ENCODE measurements at places on chromosomes 6 and 20.

GRCh38 chr20:64049060-64049877, at the start of gene SOX18:
Gene SOX18, minus strand, starts transcription at chr20:64049639. Its CDS starts 123 bp downstream, at chr20:64049516.
- no peak for DNase-seq

- no peak for DNase-seq
Observed at GRCh38 chr6:11126876-11127275, 15.4 kb upstream of the ERVFRD-1 start.

GRCh38 chr6:154466971-154467679, 43.4 kb downstream of the CNKSR3 start:
- DNase-seq, result no peak

DNA sequence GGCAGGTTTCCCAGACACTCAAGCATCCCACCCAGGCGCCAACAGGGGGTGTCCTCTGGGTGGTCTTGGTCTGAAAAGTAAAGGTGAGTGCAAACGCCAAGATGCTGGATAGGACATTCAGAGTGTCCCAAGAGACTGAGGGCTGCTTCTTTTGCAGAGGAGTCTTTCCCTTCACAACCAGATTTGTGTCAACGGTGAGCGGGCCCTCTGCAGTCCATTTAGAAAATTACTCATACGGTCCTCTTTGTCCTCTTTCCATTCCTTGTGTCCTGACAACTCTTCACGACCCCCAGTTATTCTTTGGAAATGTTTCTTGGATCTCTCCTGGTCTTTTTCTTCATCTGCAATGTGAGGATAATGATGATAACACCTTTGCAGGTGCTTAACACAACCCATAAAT, 257.8 kb downstream of the CDC5L start:
- DNase-seq, result no peak

DNA sequence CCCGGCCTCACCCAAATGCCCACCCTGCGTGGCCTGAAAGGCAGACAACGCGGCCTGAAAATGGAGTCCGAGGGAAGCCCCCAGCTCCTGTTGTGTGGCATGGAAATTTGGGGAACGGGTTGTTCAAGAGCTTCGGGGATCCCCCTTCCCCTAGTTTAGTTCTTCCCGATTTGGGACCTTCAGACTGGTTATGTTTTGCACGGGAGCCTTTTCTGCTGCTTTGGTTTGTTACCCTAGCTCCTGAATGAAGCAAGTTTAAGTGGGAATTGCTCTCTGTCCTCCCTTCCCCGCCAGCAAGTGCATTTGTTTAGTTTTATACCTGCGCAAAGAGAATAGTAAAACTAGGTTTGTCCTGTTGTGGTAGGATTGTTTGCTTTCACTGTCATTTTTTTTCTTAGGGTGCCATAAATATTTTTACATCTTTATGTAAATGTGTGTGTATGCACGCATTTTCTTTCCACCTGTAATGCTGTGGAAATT, 604 bp downstream of the SH3BGRL2 start:
- no peak for DNase-seq

DNA sequence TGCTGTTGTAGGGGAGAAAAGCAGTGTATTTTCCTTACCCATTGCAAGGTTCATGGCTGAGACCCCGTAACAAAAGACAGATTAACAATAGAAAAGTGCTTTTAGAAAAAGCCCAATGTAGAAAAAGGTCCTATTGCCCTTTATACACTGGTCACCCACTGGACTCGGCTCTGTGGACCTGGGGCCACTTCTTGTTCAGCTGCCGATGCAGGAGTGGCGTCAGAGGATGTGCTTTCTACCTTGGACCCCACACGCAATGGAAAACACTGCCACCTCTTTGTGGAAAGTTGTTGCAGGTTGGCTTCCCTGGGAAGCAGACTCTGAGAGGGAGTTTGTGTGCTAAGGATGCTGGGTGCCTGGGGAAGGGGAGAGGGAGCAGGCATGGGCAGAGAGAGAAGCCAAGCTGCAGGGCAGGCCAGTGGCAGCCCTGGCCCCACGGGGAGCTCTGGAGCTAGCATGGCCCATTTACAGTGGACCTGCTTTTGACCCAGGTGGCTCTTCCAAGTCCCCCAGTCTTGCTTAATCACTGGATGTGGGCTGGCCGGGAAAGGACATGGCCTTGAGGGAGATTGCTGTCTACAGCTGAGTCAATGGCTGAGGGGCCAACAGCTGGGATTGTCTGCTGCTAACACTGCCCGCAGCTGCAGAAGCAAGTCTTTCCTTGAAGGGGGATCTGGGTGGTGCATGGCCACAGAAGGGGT, 142.9 kb downstream of the CDC5L start:
- no peak for DNase-seq

DNA sequence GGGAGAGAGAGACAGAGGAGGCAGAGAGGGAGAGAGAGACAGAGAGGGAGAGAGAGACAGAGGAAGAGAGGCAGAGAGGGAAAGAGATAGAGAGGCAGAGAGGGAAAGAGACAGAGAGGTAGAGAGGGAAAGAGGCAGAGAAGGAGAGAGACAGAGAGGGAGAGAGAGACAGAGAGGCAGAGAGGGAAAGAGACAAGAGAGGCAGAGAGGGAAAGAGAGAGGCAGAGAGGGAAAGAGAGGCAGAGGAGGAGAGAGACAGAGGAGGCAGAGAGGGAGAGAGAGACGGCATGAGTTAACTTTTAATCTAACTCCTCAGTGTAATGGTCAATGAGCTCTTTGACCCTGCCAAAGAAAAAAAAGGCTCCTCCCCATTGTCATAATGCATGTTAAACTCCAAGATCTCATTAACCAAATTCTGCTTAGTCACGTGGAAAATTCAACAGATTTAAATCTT, 7.1 kb downstream of the ELOVL2 start:
- no peak for DNase-seq

- DNase-seq, result no peak
Observed at GRCh38 chr6:69096681-69097080, 461.6 kb downstream of the ADGRB3 start.

DNA sequence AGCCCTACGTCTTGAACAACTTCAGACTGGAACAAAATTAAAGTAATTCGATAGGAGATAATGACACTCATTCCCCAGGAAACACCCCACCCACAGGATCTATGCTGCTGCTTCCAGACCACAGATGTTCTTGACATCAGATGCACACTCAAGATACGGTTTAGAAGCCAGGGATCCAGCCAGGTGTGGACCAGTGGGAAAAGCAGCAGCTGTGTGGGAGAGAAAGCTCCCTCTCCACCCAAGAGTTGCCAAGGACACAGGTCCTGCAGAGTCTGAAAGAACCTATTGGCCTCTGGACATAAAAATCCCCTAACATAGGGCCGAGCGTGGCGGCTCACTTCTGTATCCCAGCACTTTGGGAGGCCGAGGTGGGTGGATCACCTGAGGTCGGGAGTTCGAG, 91.7 kb upstream of the NFATC2 start:
- no peak for DNase-seq

DNA sequence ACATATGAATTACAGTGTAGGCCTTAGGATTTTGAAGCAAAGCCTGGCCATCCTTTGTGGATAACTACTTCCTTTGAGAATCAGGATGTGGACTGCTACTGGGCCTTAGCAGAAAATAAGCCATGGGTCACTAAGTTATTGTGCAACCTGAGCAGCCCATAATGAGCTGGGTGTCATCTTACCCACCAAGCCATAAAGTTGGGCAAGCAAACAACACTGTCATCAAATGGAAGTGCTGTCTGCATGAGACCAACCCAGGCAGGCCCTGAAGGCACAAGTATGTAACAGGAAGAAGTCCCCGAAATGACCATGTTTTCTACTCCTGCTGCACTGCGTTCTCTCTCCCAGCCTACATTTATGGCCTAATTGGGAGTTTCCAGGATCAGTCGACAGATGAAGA, 205.6 kb upstream of the GGTLC1 start:
- no peak for DNase-seq

DNA sequence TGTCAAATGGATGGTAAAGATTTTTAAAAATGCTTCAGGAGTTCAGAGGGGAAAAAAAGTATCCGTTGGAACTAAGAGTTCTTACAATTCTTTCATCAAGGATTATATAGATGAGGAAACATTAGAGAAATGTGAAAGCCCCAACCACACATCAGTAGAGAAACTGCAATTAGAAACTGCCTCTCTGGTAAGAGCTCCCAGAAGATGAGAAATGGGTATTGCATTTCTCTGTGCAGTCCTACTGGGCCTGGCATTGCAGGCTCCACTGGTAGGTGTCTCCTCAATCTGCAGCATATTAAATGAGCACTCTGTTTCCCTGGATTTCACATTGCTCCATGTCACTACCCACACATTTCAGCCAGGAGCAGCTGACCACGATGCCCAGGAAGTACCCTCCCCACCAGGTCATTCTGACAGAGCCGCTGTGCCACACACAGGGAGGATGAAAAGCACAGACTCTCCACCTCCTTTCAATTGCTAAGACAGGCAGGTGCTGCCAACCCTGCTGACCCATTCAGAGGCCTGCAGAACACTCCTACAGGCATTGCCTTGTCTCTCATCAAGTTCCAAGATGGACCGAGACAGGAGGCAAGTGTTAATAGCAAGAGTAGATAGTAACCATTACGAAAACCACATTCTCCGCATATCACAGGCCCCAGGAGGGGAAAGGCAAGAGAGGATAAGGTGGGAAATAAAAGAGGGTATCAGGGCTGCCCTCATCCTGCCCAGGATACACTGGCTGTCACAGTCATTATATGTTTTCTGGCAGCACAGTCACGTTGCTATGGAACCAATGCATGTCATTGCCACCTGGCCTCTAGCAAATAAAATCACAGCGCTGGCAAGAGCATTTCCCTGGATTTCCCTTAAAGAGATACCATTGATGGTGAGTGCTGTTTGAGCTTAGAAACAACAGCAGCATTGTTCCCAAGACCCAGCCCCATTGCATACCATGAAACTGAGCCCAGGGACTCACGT, 241.7 kb downstream of the ATXN1 start:
- DNase-seq, result no peak

DNA sequence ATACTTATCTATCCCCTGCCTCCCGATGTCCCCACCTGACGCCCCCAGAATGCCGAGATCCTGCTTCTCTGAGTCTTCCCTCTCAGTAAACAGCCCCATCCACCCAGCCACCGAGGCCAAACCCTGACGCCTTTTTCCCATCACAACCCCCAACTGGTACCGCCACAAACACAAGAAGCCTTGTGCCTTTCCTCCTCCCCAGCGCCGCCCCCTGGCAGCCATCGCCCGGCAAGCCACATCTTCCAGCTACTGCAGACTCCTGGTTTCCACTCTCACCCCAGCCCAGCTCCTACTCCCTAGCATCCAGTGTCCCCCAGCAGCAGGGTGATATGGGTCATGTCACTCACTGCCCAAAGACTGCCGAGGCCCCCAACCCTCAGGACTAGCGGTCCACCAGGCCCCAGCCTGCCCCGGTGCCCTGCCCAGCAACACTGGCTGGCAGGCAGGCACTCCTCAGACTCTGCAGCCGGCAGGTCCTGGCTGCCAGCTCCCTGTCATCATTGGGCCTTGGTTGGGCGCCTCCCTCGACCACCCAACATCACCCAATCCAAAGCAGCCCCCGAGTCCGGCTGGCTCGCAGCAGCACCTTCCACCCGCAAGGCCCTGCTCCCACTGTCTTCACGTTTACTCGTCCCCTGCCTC, 11.2 kb downstream of the TCFL5 start:
- DNase-seq, result no peak

DNA sequence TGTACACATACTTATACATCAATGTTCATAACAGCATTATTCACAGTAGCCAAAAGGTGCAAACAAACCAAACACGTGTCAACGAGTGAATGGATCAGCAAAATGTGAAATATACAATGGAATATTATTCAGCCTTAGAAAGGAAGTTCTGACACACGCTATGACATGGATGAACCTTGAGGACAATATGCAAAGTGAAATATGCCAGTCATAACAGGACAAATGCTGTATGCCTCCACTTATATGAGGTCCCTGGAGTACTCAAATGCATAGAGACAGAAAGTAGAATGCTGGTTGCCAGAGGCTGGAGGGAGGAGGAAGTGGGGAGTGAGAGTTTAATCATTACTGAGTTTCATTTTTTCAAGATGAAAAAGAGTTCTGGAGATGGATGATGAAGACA, 37.8 kb upstream of the IGF2R start:
- no peak for DNase-seq

DNA sequence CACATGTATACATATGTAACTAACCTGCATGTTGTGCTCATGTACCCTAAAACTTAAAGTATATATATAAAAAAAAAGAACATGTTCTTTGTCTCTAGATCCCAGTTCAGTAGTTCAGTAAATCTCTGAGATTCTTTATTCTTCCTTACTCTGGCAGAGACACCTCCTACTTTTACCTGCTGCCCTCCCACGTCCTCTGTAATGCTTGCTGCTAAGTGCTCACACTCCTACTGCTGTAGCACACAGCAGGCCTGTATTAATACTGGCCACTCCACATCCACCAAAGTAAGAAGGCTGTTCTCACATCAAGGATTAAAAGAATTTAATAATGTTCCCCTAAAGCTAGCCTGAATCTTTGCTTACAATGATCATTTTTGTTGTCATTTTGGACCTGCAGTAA, 648.4 kb upstream of the EYS start:
- no peak for DNase-seq

GRCh38 chr20:5222919-5223634, 93.7 kb downstream of the PROKR2 start:
- no peak for DNase-seq

DNA sequence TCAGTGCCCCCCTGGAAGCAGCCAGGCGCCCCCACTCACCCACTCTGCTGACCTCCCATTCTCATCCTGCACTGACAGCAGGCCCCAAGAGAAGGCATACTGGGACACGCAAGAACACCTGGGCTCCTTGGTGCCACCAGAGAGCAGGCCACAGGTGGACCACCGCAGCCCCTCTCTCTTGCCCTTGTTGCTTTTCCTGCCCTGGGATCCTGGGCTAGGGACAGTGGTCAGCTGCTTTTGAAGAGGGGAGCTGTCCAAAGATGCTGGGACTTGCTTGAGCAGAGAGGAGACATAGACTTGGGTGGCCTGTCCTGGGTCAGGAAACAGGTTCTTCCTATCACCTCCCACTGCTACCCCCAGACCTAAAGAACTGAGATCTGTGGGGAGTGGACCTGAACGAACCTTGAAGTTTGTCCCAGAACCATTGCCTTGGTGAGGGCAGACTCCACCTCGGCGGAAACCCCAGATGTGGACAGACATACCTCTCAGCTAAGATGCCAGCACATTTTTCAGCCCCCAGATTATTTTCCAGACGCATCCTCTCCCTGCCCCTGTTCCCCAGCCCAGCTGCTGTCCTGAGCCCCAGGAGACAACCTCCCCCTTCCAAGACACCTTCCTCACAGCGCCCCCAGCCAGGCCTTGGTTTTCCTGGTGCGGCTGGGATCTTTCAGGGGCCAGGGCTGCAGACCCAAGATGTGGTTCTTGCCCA, 1.1 kb downstream of the GLP1R start:
- no peak for DNase-seq

DNA sequence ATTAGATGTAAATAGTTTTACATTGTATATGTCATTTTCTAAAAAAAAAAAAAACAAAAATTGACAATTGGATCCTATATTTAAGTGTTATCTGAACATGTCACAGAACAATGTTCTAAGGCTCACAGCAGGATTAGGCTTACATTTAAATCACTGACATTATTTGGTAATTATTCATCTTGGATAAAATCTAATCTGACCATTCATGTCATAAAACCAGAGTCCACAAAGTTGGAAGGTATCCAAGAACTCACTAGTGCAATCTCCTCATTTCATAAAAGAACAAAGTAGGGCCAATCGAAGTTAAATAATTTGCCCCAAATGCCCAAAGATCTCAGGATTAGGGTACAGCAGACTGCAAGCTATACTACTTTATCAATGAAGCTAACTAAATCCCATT, 73.0 kb downstream of the PDSS2 start:
- no peak for DNase-seq

Measured in NCI-H2107 (cell line).